Small intestine (tissue), 16 donors: ENCODE measurements at places on chromosomes 7 and 10.

DNA sequence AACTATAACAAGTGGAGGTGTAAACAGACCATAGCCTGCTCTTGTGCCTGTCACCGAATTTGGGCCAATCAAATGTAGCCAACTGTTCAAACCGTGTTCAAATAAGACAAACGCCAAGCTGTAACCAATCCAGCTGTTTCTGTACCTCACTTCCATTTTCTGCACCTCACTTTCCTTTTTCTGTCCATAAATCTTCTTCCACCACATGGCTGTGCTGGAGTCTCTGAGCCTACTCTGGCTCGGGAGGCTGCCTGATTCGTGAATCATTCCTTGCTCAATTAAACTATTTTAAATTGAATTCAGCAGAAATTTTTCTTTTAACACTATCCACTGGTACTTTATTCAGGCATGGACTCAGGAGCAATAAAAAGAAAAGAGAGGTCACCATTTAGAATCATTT, 29.9 kb upstream of the COL1A2 start:
- no peak for DNase-seq

DNA sequence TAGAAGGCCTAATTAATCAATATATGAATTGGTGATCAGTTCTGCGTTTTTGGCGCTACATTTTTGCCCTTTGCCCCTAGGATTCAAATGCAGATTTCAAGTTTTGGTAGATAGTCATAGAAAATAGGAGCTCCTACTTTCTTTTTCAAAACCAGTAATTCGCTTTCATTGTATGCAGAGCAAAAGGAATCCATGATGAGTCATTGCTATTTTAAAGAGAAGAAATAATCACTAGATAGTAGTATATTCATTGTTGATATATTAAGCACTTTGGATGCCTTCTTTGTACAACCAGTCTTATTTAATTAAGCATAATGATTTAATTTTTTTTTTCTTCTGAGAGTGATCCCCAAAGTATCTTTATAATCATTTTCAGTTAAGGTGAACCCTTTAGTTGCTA, 50.3 kb downstream of the CSTF2T start:
- no peak for DNase-seq

- no peak for DNase-seq
Measured at GRCh38 chr10:132154931-132155330, 31.8 kb upstream of the DPYSL4 start.

DNA sequence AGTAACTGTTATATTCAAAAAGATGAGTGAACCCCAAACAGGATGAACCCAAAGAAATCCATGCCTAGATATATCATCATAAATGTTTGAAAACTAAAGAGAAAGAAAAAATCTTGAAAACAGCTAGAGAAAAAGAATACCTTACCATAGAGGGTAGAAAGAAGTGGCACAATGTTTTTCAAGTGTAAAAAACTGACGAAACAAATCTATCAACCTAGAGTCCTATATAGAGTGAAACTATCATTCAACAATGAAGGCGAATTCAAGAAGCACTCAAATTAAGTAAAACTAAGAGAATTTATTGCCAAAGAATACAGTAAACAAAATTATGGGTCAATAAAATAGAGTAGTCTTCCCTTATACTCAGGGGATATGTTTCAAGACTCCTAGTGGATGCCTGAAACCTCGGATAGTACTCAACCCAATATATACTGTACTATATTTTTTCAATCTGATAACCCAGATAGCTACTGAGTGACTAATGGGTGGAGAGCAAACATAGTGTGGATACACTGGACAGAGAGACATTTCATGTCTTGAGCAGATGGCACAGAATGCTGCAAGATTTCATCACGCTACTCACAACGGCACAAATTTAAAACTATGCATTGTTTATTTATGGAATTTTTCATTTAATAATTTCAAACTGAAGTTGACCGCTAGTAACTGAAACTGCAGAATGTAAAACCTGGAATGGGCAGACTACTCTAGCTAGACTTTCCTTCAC, 52.6 kb upstream of the TMEM106B start:
- no peak for DNase-seq

- peak; percentile 83 for DNase-seq
Measured at GRCh38 chr10:68897336-68897741, 3.8 kb upstream of the DDX50 start.

GRCh38 chr7:54898659-54899340, 120.0 kb upstream of the EGFR start:
- no peak for DNase-seq

DNA sequence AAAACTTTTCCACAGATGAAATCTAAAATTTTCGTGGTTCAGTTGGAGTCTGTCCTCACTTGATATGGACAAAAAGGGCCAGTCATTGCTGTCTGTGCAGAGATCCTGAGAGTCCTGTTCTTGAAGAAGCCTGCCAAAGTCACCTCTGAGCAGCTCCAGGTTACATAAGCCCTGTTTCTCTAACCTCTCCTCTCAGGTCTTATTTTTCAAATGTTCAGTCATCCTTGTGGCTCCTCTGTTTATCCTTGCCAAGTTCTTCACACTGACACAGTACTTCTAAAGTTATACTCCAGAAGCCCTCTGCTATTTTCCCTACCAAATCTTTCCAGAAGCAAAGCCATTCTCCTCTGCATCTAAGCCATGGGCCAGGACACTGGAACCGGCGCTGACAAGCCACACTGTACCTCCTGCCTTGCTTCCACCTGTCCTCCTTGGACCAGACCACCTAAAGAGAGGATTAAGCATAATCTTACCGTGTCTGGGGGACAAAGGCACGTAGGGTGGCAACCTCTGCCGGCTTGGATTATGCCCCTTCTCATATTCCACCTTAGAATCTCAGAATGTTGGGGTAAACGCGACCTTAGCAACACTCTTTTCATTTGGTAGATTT, 161.6 kb downstream of the JAZF1 start:
- no peak for DNase-seq

DNA sequence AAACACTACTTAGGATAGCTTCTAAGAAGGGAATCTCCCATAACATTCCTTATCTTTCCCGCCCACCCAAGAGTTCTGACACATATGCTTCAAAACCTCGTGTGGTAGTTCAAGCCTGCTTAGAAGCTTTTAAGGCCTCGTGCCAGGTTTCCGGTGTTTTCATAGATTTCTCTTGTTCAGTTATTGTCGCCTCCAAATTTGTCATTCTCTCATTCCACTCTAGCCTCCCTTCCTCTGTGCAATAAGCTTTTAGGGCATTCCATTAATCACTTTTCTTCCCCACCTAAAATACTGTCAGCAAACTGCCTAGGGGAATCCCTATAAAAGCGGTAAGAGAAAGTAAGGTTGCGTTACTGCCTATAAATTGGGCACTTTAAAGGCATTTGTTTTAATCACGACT, 718 bp upstream of the BPGM start:
- peak; percentile 18 for DNase-seq

GRCh38 chr7:73613954-73614735, 10.2 kb downstream of the MLXIPL start:
- peak; percentile 47 for DNase-seq

- peak; percentile 35 for DNase-seq
Measured at GRCh38 chr10:124586142-124586541, 124.5 kb downstream of the LHPP start.

GRCh38 chr10:120511165-120511564, 54.1 kb downstream of the PLPP4 start:
- DNase-seq, result no peak

- DNase-seq, result no peak
Measured at GRCh38 chr10:131116216-131116990, 195.1 kb downstream of the TCERG1L start.

- no peak for DNase-seq
Measured at GRCh38 chr10:98115031-98115787, 19.2 kb upstream of the R3HCC1L start.

DNA sequence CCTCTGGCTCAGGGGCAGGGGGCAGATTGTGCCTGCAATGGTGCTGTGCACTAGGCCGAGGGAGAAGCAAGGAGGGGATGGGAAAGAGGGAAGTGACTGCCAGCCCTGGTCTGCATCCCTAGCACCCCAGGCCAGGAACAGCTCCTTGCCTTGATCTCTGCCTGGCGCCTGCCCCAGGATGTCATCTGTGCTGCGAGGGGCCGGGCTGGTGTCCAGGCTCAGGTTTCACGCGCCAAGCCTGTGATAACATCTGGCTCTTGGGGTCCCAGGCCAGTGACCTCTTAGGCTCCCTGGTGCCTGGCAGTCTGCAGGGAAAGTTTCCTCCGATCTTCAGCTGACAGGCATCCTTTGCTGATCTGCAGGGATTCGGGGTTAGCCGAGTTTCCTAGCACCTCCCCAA, 193.5 kb upstream of the GPR26 start:
- DNase-seq, result no peak

- DNase-seq, result no peak
Measured at GRCh38 chr10:88624840-88625239, 38.3 kb downstream of the LIPJ start.

DNA sequence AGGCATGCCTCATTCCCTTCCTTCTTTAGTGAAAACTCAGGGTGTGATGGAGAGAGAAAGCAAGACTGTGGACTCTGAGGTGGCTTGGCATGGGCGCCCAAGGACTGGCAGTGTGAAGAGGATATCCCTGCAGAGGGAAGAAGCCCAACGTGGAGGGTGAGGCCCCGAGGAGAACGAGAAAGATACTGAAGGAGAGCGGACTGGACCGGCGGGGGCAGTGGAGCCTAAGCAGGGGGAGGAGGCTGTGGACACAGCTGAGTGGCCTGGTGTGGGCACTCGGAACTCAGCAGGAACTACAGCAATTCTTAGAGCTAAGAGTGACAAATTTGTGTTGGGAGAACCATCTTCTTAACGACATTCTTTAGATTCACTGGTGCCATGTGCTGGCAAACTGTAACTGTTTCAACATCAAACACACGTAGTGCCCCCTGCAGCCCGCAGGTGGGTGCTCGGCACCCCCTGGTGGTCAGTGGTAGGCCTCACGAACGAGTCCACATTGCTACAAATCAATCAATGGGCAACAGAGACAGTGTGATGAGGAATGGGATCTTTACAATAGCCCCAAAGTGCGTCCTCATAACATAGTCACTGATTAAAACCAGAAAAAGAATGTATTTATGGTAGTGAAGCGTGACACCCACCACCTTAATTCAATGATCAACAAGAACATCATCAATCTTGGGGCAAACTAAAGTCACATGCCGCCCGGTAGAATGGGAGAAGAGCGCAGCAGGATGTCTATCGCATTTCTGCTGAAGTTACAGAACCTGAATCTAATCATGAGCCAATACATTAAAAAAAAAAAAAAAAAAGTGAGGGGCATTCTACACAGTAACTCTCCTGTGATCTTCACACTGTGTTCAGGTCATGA, 2.0 kb upstream of the SFTPA1 start:
- DNase-seq, result peak; percentile 18

- no peak for DNase-seq
Measured at GRCh38 chr10:63929831-63930467, 408.7 kb downstream of the REEP3 start.

GRCh38 chr7:70752794-70753241, 379.1 kb upstream of the GALNT17 start:
- DNase-seq, result no peak

DNA sequence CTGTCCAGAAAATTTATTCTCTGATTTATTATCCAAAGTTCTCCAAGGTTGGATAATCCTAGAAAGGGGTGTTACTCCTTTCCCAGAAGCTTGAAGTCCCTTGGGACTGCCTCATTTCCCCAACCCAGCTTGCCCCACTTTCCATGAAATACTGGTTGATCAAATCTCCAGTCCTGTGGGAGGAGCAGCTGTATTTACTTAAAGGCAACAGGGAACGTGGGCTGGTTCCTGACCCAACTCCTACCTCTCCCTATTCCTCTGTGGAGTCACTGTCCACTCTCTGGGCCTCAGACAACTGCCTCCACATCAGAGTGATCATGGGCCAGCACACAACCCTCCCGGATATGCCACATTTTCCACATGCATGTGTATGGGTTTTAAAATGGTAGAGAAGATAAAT, 166.2 kb upstream of the PRR15 start:
- DNase-seq, result no peak

GRCh38 chr10:114208351-114208750, 29.2 kb downstream of the TDRD1 start:
- DNase-seq, result no peak

GRCh38 chr10:97525086-97525485, 26.4 kb downstream of the UBTD1 start:
- DNase-seq, result no peak

GRCh38 chr10:29295813-29296212, 6.9 kb downstream of the LYZL1 start:
- DNase-seq, result no peak

- DNase-seq, result no peak
Measured at GRCh38 chr10:58970160-58970915, 206.1 kb upstream of the PHYHIPL start.

DNA sequence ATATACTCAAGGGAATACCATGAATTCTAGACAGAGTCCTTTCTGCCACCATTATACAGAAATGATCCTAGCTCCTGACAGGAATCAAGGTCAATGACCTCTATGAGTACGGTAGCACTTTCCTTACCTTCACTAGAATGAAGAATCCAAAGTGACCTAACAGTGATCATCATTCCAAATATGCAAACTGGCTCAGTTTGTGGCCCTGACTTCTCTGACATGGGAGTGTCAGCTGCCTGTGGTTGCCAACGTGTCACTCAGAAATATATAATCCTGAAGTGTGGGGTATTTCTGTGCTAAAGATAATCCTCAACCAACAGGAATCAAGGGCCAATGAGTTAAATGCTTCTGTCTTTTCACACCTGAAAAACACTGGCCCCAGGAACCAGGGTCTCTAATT, 45.7 kb downstream of the COPG2 start:
- no peak for DNase-seq

DNA sequence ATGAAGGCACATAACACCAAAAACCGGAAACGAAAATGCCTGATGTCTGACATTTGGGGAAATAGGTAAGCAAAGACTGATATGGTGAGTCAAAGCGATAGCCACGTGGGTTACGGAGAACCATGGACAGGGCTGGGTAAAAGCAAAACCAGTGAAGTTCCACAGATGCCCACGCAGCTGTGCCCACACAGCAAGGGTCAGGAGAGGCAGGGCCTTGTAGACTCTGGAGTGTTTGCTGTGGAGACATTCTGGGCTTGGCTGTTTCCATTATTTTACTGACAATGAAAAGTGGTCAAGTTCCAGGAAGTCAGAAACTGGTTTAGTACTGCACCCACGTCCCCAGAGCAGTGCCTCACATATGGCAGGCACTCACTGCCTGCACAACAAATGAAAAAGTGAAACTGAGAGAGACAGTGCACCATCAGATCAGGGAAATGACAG, 148.7 kb downstream of the ZMYND11 start:
- no peak for DNase-seq

DNA sequence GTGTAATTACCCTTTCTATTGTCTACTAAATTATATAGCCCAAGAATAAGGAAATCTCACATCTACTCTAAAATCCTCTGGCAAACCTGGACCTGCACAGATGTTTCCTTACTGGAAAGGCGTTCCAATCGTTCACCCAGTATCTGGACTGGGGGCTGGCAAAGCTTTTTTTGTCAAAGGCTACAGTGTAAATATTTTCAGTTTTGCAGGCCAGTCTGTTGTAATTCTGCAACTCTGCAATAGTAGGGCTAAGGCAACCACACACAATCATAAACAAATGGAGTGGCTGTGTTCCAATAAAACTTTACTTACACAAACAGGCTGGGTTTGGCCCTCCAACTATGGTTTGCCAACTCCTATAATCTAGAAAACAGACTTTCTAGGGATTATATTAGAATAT, 56.2 kb downstream of the GLI3 start:
- no peak for DNase-seq

- DNase-seq, result no peak
Measured at GRCh38 chr7:155660059-155660757, 15.7 kb downstream of the RBM33 start.

GRCh38 chr7:129359176-129359575, 75.1 kb upstream of the STRIP2 start:
- no peak for DNase-seq
